ENCODE measurements at places on chromosomes 5 and 9.

DNA sequence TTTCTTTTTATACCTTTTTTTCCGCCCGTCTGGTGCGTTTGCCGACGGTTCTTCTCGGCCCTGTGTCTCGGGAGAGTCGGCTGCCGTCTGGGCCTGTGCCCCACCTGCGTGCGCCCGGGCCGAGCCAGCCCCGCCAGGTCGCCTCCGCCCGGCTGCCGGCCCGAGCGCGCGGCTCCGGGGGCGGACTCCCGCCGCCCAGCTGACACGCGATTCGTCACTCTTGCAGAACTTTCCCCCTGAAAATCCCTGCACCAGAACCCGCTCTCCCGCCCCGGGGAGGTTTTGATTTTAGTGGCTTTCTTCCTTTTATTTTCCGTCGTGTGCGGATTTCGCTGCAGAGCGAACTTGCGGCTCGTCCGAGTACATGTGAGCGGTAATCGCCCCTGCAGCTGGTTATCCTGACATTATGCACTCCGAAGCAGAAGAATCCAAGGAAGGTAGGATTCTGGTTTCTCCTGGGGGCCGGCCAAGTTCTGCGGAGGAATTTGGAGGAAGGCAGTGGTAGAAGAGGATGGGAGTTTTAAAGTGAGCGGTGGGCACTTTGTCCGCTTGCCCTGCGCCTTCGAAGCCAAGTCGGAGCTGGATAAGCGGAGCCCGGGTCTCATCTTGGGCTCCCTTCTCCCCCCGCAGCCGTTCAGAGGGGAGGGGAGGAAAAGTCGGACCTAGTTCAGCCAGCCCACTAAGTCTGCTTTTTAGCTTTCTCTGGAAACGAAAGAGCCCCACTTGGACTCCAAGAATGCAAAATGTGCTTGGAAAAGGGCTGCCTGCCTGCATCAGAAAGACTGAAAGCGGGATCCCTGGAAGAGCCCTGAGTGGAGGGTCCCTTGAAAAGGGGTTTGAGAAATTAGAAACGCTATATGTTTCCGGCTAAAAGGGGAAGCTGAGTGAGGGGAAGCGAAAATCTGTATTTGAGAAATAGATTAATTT, at the start of gene TNFAIP8:
Gene TNFAIP8 (plus strand): TSS at position 335 of the 927 bp plus-strand sequence. CDS start 72 bp downstream, at position 407.
- peak; percentile 53 for DNase-seq

- DNase-seq = peak; percentile 45
These were observed 83.4 kb downstream of the PARP8 start for GRCh38 chr5:50749873-50750272.

GRCh38 chr9:80842389-80842788, 847.0 kb downstream of the TLE1 start:
- no peak for DNase-seq

DNA sequence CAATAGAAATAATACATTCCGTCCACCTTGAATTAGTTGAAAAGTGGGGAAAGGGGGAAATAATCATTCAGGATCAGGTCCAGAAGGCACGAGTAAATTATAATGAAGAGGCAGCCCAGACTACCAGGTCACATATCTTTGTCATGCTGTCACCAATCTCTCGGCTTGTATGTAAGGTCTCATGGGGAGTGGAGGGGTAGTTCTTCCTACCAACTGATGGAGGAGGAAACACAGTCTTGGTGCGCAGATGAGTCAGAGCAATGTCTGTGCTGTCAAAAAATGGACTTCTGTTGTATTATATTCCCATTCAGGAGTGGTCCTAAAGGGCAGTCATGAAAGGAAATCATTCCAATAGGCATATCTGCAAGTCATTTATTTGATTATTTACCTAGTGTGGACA, 164.2 kb upstream of the PTGER4 start:
- DNase-seq = no peak

GRCh38 chr5:62372600-62372999, 31.1 kb downstream of the DIMT1 start:
- DNase-seq = no peak

DNA sequence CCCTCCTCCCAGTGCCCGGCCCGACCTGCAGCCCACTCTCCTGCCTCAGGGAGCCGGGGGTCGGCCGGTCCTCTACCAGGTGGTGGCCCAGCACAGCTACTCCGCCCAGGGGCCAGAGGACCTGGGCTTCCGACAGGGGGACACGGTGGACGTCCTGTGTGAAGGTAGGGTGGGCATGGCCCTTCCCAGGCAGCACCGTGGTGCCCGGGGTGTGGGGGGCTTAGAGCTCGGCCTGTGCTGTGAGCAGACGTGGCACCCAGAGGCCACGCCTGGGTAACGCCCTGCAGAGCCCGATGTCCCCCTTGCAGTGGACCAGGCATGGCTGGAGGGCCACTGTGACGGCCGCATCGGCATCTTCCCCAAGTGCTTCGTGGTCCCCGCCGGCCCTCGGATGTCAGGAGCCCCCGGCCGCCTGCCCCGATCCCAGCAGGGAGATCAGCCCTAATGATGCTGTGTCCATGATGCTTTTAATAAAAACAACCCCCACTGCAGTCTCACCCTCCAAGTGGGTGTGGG, 7.2 kb downstream of the ENTPD8 start:
- DNase-seq = no peak

DNA sequence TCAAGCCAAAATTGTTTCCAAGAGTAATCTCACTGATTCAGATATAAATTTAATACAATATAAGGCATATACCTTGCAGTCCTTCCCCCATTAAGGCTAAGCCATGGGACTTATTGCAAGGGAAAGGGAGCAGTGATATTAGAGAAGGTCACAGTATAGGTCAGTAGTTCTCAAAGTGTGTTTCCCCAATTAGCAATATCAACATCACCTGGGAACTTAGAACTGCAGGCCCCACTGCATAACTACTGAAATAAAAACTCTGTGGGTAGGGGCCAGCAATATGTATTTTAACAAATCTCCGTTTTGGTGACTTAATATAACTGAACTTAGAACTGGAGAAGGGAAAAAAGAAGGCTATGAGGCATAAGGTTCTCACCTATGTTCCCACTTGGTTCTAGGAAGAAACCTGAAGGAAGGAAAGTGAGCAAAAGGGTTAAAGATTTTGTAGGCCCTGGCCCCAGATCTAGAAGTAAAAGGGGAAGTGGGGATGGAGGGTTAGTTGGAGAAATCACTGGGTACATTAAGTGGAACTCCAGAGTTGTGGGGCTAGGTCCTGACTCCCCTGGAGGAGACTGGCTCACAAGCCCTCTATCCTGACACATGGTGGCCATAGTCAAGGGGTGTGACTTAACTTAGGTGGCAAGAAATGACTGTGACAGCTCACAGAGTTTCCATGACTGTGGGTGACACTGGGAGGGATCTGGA, 40.7 kb downstream of the WDR36 start:
- DNase-seq = no peak

- DNase-seq = no peak
These were observed 39.2 kb upstream of the EQTN start for GRCh38 chr9:27336126-27336525.

DNA sequence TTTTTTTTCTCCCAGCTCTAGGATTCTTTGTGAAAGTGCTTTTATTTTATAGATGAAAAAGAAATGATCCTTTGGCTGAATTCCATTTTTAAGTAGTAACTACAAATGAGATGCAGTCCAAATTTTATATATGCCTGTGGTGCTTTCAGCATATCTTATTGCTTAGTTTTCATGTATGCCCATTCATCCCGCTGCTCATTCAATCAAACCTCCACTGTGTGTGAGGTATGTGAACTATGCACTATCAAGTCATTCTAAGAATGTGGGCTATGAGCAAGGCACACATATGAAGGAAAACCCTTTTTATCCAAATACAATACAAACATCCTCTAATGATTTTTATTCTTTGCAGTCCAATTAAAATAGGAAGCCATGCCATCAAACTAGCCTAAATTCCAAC, 1069.1 kb upstream of the DMAC1 start:
- no peak for DNase-seq

DNA sequence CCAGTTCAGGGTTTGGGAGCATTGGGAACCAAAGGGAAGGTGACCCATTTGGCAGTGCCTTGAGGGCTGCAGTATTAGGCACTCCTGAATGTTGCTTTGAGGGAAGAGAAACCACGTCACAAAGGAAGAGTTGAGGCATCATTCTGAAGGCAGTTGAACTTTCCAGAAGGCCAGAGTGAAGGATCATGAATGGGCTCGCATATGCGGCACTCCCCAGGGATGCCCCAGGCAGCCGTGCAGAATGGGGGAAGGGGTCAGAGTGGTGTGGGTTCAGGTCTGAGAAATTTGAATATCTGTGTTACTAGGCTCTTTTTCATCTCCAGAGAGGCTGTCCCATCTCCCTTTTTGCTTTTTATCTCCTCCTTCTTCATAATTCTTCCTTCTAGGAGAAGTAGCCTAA, 60.6 kb upstream of the HMHB1 start:
- no peak for DNase-seq

- DNase-seq = no peak
These were observed 21.1 kb downstream of the ISOC1 start for GRCh38 chr5:129115680-129116079.

- DNase-seq = peak; percentile 39
These were observed 45.6 kb downstream of the USP20 start for GRCh38 chr9:129880654-129881546.

GRCh38 chr5:74934949-74935751, 69.0 kb upstream of the FAM169A start:
- no peak for DNase-seq

DNA sequence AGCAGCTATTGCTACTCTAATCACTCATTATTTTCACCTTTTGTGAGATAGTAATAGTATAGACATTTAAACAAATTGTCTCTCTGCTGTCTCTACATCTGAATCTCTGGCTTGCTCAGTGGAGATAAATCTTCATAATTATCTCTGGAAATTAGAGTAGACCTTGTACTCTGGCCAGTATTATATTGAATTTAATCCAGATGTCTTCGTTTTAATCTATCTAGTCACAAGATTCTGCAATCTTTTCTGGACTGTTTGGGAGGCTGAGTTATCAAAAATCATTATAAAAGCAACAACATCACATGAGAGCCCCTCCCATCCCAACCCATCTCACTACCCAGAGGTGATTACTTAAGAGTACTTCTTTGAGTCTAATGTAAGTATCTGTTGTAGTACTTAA, 19.0 kb downstream of the ARHGAP26 start:
- DNase-seq = no peak

DNA sequence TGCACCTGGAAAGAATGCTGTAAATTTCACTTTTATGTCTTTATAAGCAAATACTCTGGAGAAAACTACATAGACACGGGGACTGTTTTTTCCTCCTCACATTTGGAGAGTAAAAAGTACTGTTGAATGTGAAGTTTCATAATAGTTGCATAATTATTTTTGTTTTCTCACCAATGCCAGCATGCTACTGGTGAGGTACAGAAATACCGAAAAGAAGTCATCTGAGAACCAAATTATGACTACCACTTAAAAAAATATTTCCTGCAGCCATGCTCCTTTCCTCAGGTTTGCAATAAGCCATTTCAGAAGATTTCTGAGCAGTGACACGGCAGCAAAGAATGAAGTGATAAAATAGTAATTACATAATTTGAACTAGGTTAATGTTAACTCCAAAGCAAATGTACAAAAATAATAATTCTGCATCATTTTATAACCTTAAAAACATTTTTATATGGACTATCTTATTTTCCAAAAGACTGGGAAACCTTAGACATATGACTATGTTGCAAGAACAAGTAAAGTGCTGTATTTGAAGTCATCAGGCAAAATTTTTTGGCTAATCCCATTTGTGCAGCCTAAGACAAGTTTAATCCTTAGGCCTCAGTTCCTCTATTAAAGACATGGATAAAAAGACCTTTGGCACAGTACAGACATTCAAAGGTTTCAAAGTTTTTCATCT, 144.7 kb downstream of the PCSK1 start:
- DNase-seq = no peak

- no peak for DNase-seq
These were observed 61.7 kb upstream of the ZFR start for GRCh38 chr5:32506201-32506661.

DNA sequence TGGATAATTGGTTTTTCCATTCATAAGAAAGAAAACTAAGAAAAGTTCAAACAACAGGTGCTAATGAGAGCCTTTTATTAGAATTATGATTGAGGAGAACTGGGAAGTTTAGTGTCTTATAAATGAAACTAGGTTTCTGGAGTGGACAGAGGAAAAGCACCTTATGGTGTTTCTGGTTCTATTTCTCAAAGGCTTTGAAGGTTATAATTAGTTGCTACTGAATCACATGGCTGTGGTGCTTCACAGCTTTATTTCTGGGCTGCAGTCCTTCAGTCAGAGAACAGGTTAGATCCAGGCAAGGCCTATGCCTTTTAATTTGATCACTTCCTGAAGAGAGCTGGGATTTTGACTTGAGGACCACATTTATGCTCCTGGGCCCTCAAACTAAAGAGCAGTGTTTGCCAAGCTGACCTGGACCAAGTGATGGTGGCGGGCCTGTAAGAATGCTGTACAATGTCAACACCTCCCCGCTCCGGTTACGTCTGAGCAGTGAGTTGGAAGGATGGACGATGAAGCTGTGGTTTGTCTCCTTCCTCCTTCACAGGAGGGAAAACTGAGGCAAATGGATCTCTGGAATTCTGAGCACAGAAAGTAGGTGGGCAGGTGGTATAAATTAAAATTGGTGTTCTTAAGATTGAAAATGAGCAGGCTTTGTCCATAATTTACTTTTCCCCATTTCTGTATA, 56.0 kb downstream of the ZNF462 start:
- DNase-seq = no peak

GRCh38 chr5:1230551-1230950, 5.4 kb downstream of the SLC6A18 start:
- DNase-seq = no peak

DNA sequence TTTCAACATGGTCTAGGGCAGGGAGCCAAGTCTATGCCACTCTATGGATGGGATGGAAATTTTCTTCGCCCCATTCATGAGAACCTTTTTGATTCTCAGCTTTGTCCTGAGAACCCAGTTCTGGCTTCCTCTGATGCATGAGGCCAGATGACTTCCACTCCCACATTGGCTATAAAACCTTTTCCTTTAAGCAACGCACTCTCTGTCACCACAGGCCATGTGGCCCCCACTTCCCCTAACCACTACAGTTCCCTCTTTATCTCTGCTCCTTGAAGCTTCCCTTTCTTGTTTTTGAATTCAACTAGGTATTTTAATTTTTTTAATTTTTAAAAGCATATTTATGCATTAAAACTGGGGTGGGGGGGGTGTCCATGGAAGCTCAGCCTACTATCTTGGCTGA, 401.3 kb downstream of the ENC1 start:
- DNase-seq = no peak

DNA sequence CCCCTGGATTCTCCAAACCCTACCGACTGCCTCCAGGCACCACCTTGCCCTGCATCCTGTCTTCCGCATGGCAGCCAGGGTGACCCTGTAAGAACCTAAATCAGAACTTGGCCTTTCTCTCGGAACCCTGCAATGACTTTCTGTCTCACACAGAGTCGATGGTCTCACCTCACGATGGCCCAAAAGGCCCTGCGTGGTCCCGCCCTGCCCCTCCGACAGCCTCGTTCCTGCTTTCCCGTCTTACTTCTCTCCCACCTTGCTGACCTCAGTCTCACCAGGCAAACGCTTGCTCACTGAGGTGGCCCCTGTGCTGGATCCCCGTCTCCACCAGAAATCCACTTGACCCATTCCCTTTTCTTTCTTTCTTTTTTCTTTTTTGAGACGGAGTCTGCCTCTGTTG, 142.7 kb upstream of the PHYKPL start:
- DNase-seq = no peak

GRCh38 chr5:95856501-95856981, 34.0 kb upstream of the GLRX start:
- no peak for DNase-seq

GRCh38 chr5:25544652-25545249, 900.0 kb upstream of the CDH10 start:
- no peak for DNase-seq

- no peak for DNase-seq
These were observed 24.7 kb downstream of the FBXL7 start for GRCh38 chr5:15524712-15525111.

Measured in CD8-positive, alpha-beta memory T cell (primary cell).